ENCODE measurements at places on chromosomes 3 and 15.
A peak's percentile ranks its signal among the peaks of the same experiment; 100 is the strongest.

DNA sequence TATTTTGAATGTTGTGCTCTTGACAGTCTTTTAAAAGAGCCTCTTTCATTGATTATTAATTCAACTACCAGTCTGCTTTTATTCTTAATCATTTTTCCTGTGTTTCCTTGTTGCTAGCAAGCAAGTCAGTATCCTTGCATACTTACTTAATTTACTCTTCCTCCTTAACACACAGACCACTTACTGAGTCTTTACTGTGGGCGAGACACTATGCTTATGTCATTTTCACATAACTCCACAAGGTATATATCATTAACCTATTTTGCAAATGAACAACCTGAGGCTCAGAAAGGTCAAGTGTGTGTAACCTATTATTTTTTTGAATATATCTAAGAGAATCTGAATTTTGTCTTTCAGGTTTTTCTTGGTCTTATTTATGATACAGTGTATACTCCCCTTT is 130.9 kb downstream of the WDR76 start:
- no peak for DNase-seq

DNA sequence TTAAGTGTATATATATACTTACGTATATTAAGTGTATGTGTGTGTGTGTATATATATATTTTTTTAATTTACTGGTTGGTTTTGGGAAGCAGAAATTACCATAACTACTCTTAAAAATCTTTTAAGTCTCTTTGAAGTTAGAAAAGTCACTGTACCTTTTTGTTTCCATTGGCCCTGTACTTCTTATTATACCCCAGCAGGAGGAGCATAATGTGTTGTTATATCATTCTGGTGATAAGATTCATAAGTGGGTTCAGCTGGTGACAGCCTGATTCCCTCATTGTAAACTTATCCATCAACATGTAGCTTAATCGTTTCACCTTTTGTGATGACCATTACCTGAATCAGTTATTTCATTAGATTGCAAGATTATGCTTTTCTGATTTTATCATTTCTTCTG is 30.8 kb downstream of the MLH1 start:
- no peak for DNase-seq

DNA sequence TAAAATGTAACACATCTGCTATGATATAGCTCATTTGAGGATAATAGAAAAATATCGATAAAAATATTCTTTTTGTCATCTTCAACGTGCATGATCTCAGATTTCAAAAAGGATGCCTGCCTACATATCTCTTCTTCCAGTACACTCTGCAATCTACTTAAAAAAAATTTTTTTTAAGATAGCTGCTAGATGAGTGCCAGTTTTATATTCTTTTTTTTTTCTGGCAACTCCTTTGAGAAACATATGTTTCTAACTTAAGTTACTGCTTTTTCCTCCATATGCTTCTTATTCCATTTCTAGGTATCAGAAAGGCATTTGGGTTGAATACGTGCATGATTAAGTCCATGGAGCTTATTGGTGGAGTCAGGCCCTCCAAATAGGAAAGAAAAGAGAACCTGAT is 160.4 kb downstream of the PPM1L start:
- DNase-seq, result no peak

DNA sequence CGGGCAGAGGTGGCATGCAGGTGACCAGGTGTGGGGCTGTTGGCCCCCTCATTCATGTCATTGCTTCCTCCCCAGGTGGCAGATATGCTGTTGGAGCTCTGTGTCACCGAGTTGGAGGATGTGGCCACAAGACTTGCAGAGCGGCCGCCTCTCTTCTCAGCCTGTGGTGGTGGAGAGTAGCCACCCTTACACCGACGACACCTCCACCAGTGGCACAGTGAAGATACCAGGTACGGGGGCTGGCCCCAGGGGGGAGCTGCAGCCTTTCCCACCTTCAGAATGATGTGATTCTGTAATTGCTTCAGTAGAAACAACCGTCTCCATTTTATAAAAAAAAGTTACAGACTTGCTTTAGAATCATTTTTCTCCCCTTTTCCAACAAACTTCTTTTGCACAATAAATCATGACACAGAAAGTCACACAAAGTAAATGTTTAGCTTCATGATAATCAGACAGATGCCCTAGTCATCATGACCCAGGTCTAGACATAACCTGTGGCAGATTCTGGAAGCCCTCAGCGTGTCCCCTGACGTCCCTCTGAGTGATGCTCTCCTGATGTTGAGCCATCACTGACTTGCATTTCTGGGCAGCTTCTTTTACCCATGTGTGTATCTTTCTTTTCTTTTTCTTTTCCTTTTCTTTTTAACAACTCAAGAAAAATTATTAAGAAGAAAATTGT is 76.0 kb upstream of the FAN1 start:
- no peak for DNase-seq

DNA sequence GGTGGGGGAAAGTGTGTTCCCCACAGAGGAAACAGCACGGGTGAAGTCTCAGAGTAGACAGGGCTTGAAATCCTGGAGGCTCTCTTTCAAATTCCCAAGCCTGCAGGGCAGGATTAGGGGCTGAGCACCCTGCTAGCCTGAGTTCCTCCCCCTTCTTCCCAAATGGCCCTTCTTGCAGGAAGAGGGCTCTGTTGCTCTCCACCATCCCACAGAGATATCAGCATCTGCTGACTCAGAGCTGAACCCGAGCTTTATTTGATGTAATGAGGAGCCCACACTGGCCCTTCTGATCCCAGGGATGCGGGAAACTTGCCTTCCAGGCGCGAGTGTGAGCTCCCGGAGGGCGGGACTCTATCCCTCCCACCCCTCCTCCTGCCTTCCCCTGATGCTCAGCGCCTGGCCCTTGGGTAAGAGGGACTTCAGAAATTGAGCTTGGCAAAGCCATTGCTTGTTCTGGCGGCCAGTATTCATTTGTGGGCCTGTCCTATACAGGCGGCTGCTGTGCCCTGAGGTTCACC is 1.4 kb upstream of the STRA6 start:
- DNase-seq, result no peak

- no peak for DNase-seq
These were observed 608.8 kb downstream of the FOXP1 start for GRCh38 chr3:70974747-70975146.

DNA sequence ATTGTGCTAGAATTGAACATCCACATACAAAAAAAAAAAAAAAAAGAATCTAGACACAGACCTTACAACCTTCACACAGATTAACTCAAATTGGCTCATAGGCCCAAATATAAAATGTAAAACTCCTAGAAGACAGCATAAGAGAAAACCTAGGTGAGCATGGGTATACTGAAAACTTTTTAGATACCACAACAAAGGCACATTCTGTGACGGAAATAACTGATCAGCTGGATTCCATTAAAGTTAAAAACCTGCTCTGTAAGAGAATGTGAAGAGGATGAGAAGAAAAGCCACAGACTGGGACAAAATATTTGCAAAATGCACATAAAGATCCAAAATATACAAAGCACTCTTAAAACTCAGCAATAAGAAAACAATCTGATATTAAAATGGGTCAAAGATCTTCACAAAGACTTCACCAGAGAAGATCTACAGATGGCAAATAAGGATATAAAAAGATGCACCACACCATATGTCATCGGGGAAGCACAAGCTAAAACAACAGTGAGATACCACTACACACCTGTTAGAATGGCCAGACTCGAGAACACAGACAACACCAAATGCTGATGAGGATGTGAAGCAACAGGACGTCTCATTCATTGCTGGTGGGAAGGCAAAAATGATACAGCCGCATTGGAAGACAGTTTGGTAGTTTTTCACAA is 167.9 kb downstream of the PDE8A start:
- no peak for DNase-seq

- DNase-seq, result no peak
These were observed 183.1 kb upstream of the TLE3 start for GRCh38 chr15:70280781-70281180.

GRCh38 chr3:12990306-12990705 is 82.9 kb downstream of the IQSEC1 start:
- no peak for DNase-seq

DNA sequence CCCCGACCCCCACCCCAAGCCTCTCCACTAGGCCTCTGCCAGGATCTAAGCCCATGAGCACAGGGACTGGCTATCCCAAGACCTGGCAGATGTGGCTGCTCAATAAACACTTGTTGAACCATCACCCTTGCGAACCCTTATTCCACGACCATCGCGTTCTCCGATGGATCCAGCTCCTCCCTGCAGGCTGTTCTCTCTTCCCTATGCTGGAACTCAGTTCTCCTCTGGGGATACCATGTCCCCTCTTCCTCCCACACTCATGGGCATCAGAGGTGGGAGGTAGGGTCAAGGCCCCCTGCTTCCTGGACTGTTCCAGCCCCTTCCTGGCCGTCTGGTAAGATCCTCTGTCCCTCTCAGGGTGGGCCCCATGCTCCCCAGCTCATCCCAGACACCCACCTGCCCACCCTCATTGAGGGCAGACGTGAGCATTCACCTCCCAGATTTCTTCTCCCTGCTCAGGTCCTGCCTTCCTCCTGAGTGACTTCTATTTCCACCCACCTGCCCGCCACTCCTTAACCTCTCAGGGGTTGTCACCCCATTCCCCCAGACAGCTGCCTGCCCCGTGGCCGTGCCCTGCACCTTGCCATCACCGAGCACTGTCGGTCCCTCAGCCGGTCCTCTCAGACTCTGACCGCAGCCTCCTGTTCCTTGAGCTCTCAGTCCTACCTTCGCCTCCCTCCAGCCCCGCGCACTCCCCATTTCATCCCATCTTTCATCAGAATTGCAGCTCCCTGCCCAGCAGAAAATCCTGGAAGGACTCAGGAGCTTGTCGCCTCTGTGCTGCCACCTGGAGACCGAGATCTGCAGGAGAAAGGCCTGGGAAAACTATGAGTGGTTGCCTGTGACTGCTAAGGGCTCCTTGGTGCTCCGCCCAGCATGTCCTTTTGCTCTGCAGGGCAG is 42.0 kb downstream of the PML start:
- no peak for DNase-seq

DNA sequence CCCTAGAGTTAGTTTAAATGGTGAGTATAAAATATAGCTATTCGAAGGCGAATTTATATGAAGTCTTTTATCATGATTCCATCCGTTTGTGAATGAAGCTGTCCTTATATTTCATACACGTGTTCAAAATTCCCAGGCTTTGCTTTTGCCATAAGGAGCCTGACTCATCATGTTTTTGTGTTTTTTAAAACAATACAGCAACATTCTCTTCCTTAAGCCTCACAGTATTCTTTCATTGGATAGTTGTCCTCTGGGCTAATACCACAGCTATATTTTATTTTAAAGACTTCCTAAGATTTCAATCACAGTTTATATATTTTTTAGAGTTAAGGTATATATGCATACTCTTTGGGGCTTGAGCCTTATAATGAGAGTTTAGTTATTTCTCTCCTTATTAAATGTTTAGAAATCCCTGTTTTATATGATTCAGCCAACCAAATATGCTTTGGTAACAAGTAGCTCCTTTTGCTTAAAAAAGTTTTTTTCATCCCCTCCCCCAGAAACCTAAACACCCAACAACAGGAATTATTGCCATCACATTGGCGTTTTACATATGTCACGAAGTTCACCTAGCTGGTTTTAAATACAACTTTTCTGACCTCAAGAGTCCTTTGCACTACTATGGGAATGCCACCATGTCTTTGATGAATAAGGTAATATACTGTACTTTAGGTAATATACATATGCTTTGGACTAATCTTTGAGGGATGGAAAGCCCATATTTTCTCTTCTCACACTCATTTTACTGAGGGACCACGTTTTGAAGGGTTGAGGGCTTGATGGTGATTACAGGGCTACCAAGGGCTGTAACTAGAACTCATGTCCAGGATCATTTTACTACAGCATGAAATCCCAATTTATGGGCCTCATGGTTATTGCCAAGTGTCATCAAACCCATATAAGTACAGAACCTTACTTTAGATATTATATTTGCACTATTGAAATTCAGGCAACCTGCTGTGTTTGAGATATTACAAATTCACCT is 28.5 kb downstream of the ST3GAL6 start:
- DNase-seq, result no peak

DNA sequence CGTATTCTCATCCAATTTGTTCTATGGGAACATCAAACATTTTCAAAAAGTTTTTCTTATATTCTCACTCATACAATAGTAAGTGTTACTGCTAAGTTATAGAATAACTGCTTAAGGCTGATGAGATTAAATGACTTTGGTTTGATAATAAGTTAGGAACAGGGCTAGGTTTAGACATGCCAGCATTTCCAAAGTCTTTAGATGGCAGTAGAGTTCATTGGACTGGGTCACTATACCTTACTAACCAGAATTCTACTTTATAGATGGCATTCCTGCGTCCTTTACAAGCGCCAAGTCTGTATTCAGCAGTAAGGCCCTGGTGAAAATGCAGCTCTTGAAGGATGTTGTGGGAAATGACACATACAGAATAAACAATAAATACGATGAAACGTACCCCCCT is 21.7 kb downstream of the PLAAT1 start:
- no peak for DNase-seq

GRCh38 chr3:132268956-132269355 is 48.3 kb upstream of the ACP3 start:
- DNase-seq, result no peak

DNA sequence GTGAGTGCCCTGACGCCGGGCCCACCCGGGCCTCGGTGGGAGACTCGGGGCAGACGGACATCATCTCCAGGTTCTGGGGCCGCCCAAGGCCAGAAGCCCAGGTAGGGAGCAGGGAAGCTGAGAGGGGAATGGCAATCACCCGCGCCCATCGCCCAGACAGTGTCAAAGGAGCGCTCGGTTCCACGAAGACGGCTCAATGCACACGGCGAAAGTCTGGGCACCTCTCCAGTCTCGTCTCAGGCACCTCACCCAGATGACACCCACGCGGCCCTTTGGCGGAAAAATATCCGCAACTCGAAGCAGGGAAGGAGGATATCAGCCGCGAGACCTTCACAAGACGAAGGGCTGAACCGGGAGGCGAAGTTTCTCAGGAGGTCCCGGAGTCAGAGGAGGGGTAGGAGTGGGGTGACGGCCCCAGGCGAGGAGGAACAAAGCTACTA is 916 bp downstream of the IL17RD start:
- DNase-seq, result peak; percentile 7

DNA sequence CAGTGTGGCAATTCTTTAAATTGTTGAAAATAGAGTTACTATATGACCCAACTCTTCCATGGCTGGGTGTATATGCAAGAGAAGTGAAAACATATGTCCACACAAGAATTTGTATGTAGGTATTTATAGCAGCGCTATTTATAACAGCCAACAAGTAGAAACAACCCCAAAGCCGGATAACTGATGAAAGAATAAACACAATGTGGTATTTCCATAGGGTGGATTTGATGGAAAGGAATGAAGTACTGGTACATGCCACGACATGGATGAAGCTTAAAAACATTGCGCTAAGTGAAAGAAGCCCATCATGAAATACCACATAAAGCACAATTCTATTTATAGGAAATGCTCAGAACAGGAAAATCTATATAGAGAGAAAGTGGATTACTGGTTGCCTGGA is 554.5 kb downstream of the AGBL1 start:
- no peak for DNase-seq

- DNase-seq, result no peak
These were observed 47.2 kb downstream of the NMNAT3 start for GRCh38 chr3:139630542-139630941.

DNA sequence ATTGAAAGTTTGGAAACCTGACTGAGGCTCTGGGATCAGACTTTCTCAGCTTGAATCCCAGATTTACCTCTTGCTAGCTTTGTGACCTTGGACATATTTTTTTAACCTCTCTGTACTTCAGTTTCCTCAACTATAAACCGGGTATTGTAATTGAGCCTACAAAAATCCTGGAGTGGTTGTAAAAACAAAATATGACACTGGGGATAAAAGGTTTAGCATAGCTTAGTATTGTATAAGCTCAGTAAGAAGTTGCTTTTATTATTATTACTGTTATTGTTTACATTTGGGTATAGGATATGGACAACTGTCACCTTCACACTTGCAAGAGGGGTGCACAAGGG is 21.5 kb downstream of the C2CD4A start:
- no peak for DNase-seq
